ENCODE measurements at places on chromosomes 16 and 17.

DNA sequence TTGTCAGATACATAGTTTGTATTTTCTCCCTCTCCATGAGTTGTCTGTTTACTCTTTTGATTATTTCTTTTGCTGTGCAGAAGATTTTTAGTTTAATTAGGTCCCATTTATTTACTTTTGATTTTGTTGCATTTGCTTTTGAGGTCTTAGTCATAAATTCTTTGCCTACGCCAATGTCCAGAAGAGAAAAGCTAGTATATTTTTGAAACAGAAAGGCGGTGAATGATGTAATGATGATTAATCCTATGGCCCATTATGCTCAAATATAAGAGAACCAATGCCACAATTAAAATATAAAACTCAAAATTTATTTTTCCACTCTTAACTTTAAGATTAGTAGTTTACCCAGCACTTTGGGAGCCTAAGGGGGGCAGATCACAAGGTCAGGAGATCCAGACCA is 59.8 kb upstream of the SMIM36 start:
- DNase-seq = no peak

GRCh38 chr17:42783062-42783790 is 2.8 kb downstream of the WNK4 start:
- DNase-seq = no peak

- no peak for DNase-seq
Measured at GRCh38 chr16:25269879-25270278, 12.2 kb upstream of the ZKSCAN2 start.

- DNase-seq = no peak
Measured at GRCh38 chr16:58421529-58421928, 29.3 kb downstream of the GINS3 start.

GRCh38 chr17:51154176-51154575 is 817 bp downstream of the NME1 start:
- no peak for DNase-seq

- no peak for DNase-seq
Measured at GRCh38 chr16:56245197-56245596, 53.9 kb downstream of the GNAO1 start.

- DNase-seq = no peak
Measured at GRCh38 chr17:9612006-9612405, 33.3 kb upstream of the USP43 start.

DNA sequence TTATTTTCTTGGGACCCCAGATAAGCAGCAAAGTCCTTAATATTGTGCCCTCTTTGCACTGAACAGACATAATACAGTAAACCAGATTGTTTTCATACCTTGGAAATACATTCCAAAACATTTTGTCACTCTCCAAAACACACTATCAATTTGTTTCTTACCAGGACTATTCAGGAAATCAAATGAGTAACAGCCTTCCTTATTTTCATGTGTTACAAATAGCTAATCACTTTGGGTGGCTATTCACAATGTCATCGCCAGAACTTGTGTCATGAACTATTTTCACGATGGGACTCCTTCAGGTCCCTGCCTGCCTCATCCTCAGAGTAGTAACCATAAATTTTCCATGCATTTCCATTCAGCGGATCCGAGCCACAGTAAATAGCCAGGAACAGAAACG is 104.5 kb downstream of the MAP2K6 start:
- no peak for DNase-seq

Measured in CD4-positive, alpha-beta T cell treated with Interleukin-15 for 4 hours (primary cell).